Amniotic epithelial cell (primary cell): ENCODE measurements at places on chromosomes 1 and 21.

- no peak for DNase-seq
These were observed 75.0 kb upstream of the DPT start for GRCh38 chr1:168803806-168804510.

DNA sequence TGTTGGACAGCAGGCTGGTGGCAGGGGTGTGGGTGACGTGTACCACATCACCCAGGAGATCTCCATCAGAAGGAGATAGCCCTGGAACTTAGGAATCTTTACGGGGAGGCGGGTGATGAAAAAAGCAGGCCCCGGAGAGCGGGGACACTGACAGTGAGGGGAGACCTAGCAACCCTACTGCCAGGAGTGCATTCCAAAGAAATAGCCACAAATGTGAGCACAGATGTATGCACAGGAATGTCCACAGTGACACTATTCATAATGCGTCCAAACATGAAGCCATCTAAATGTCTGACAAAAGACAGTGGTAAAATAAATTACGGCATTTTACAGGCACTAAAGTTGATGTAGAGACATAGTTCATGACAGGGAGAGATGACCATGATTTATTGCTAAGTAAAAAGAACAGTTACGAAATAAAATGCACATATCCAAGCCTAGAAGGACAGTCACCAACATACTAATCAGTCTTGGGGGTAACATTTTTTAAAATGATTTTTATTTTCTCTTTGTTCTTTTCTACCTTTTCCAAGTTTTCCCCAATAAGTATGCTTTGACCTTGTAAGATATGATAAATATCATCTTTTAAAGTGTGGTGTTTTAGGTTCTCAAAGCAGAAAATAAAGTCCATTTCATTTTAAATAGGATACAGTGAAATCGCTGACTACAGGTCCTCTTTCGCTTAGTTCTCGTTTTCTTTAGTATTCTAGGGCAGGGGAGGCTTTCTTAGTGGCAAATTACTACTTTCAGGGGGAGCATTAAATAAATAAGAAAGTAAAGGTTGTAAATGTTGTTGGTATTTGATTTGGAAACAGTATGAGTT is 21.3 kb downstream of the CD247 start:
- DNase-seq, result no peak

DNA sequence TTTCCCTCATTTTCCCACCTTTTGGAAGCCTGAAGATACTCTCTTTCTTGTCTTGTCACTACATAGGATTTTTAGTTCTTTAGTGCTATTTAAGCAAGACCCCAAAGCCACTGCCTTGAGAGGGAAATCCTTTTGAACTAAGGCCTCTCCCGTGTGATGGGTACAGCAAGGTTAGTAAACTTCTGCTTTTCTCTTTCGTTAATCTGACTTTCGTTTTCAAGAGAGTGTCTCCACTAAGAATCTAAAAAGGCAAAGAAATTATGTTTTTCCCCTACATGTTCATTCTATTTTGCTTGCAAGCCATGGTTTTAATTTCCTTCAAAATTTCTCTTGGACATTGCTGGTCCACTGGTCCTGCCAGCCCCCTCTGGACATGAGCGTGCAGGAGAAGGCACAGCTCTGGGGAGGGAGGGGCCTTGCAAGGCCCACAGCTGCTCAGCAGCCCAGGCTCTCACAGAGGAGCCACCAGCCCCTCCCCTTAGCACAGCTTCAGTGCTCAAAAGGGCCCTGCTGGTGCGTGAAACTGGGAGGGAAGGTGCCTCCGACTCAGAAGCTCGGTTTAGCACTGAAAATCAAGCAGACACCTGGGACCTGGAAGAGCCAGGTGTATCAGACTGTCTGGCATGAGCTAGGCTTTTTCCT is 210.9 kb upstream of the GALNT2 start:
- DNase-seq, result no peak

DNA sequence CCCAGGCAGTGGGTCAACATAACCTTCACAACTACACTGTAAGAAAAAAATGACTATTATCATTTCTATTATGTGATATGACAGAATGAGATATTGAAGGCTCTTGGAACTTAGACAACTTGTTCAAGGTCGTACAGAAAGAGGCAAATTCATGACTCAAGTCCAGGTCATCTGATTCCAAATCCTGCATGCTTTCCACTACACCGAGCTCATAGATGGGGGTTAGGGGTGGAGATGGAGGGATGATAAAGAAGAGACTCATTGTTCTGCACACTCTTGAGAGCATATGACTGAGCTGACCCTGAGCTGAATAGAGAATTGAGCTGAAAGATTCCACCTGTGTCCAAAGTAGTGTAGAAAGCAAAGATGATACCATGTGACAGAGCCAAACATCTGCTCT is 2.8 kb downstream of the FCRL6 start:
- DNase-seq, result peak; percentile 65
